ENCODE measurements at places on chromosomes 13 and 19.

GRCh38 chr13:28325022-28325421 is 169.9 kb downstream of the FLT1 start:
- no peak for DNase-seq

GRCh38 chr19:7415163-7415856 is 66.6 kb downstream of the ARHGEF18 start:
- DNase-seq = peak; percentile 27

DNA sequence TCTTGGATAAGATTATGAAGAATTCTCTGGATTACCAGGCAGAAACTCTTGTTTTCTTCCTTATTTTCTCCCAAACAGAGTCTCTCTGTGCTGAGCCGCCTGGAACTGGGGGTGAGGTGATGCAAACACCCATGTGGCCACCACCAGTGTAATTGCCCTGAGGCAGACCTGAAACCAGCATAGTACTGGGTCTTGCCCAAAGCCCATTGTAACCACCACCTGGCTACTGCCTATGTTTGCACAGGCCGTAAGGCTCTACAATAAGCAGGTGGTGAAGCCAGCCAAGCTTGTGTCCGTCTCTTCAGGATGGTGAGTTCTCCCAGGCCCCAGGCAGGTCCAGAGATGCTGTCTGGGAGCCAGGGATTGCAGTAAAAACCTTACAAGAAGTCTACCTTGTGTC is 18.9 kb upstream of the KBTBD7 start:
- no peak for DNase-seq

DNA sequence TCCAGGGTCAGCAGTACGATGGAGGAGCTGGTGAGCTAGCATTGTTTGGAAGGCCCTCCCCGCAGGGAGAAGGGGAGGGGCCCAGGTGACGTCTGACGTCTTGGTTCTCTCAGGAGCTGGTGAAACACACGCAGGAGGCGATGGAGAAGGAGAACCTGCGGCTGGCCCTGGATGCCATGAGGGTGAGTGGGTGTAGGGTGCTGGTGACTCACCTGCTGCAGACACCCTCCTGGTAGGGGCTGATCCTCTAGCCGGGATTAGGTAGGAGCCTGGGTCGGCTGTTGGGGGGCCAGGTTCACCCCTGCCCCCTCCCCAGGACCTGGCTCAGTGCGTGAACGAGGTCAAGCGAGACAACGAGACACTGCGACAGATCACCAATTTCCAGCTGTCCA is 55.8 kb downstream of the VAV1 start:
- no peak for DNase-seq

DNA sequence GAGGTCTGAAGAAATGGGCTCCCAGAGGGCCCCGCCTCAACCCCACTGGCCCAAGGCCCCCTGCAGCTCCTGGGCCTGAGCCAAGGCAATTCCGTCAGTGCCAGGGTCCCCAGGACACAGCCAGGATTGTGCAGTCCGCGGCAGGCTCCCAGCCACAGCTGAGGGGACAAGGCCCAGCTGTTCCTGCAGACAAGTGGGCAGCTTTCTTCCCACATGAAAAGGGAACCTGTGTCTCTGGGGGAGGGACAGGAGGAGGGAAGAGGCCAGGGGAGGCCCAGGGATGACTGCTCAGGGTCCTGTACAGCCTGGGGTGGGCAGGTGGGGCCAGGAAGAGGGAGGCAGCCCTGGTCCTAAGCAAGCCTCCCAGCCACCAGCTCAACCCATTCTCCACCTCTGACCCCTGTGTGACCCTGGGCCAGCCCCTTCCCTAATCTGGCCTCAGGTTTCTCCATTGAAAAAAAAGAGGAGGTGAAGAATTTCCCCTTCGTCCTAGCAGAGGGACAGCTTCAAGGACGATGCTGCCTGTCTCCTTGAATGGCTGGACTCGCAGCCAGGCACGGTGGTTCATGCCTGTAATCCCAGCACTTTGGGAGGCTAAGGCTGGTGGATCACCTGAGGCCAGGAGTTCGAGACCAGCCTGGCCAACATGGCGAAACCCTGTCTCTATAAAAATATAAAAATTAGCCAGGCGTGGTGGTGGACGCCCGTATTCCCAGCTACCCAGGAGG is 20.5 kb upstream of the VSTM2B start:
- no peak for DNase-seq

DNA sequence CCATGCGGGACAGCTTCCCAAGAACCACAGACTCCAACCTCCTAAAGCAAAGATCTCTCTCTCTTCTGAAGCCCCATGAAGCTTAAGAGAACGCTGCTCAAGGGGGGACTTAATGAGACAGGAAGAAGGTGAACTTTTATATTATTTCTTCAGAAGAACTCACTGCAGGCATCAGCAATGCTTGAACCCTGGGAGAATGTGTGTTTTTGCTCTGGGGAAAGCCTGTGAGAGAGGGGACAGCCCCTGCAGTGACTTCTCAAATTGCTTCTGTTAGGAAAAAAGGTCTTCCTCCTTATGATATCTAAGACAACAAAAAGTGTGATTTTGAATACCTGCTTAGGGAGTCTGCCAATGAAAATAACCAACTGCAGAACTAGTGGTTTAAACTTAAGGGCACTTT is 23.0 kb downstream of the GJA3 start:
- no peak for DNase-seq

DNA sequence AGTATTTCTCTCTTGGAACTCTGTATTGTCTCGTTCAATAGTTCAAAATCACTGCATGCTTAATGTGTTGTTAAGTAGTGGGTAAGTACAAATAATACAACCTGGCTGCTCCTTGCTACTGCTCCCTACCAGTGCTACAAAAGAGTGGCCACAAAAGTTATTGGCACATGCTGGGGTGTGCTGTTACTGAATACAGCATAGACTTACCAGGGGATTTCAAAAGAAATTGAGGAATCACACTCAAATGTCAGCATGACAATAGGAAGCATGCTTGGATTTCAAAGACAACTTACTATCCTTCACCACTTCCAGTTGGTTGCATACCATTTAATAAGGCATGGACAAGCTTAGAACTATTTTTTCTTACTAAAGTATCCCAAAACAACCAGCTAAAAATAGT is 1041.3 kb upstream of the SPRY2 start:
- no peak for DNase-seq

DNA sequence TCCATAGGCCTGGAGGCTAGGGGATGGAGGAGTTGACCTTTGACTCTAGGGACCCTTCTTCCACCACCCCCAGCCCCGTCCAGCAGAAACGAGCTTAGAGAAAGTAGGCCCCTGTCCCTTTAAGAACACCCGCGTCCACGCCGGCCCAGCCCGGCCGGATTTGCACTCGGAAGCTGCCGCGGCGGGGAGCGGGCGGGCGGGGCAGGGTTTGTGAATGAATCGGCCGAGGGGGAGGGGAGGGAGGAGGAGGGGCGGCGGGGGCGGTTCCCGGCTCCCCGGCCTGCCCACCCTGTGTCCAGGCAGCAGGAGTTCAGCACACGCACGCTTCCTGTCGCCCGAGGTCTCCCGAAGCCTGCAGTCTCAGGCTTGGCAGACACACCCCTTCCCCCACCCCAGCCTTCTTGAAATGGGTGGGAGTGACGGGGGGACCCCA is 1.5 kb downstream of the UNC13A start:
- DNase-seq = peak; percentile 20

- no peak for DNase-seq
Observed at GRCh38 chr19:47493378-47494210, 9.6 kb upstream of the KPTN start.

- DNase-seq = peak; percentile 28
Observed at GRCh38 chr19:55601084-55601483, 996 bp downstream of the ZNF524 start.

DNA sequence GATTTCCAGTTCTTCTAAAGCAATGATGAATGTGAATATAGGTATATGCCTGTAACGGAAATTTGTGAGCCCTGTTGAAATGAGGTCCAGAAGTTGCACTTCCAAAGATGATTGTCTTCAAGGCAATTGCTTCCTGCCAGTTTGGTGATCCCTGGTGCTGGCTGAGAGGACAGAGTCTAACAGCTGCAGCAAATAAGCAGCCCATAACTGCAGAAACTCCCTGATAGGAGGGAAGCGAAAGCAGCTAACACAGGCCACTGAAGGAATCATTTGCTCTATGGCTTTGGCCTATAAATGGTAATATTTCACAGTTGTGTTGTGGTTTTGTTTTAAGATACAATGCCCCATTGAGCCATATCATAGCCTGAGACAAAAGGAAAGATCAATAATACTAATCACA is 451.5 kb upstream of the MIR17HG start:
- no peak for DNase-seq

DNA sequence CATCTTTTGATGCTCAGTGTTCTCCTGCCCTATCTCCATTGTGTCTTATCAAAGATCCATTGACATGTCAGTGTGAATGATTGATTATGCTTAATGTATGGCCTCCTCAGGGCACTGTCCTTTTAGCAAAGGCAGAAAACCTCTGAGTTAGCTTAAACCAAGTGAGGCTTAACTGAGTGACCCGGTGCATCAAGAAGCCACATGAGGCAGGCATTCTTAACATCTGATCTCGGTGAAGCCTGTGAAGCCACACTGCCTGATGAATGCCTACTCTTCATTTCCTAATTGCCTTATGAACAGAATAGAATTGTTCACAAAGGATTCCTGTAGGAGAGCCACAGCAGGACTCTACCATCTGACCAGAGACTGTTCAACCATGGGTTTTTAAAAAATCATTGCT is 168.1 kb upstream of the SOX21 start:
- no peak for DNase-seq

GRCh38 chr19:51366389-51367254 is 434 bp upstream of the ETFB start:
- DNase-seq = peak; percentile 99

DNA sequence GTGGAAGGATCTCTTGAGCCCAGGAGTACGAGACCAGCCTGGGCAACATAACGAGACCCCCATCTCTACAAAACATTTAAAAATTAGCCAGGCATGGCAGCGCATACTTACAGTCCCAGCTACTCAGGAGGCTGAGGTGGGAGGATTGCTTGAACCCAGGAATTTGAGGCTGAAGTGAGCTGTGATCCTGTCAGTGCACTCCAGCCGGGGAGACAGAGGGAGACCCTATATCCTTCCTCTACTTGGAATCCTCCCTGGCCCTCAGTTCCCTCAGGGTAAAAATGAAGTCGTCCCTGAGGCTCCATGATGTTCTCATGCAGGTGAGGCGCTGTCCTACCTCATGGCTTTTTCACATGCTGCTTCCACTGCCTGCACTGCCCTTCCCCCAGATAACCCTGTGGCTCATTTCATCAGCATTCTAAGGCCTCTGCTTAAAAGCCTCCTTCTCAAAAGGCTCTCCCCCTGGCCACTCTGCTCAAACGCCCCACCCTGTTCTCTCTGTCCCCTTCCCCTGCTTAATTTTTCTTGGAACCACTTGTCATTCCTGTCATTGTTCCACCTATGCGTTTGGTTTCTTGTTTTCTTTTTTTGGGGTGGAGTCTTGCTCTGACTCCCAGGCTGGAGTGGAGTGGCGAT is 19.2 kb downstream of the DNM2 start:
- no peak for DNase-seq

GRCh38 chr13:94382517-94382916 is 97.0 kb downstream of the DCT start:
- no peak for DNase-seq

GRCh38 chr13:24851546-24851945 is 87.6 kb downstream of the RNF17 start:
- no peak for DNase-seq

GRCh38 chr19:48064509-48064908 is 20.6 kb upstream of the CABP5 start:
- DNase-seq = no peak

GRCh38 chr19:6925801-6926751 is 38.7 kb downstream of the ADGRE1 start:
- no peak for DNase-seq
